Stimulated activated CD4-positive, alpha-beta T cell treated with anti-CD3 and anti-CD28 coated beads, Interleukin-1b, Interleukin-23, amount 100 ng/mL, for 1 hour (primary cell): ENCODE measurements at places on chromosomes 2 and 18.

GRCh38 chr2:157488877-157489276 is 45.0 kb upstream of the CYTIP start:
- DNase-seq: no peak

- DNase-seq: no peak
Measured at GRCh38 chr2:13916066-13916465, 716.5 kb upstream of the LRATD1 start.

GRCh38 chr2:241701399-241702154 is at the start of gene ING5:
TSS of gene ING5 (plus strand) at chr2:241702039. CDS start at chr2:241702066, 27 bp downstream.
- DNase-seq: peak; percentile 97

DNA sequence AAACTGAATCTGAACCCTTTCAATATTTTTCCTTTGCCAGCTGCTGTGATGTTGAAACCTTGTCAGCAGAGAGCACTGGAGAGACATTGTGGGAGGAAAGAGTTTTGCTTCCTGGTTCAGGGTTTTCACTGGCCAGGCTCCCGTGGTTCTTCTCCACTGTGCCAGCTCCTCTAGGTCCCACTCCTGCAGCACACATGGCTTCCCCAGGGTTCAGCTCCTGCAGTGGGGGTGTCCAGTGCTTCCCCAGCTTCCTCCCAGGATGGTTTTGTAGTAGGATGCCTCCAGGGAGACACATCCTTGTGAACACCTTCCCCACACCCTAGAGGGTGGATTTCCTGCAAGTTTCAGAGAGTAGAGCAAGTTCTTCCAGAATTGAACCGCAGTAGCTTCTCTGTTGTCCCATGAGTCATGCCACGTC is 24.0 kb upstream of the SULT1C3 start:
- no peak for DNase-seq

DNA sequence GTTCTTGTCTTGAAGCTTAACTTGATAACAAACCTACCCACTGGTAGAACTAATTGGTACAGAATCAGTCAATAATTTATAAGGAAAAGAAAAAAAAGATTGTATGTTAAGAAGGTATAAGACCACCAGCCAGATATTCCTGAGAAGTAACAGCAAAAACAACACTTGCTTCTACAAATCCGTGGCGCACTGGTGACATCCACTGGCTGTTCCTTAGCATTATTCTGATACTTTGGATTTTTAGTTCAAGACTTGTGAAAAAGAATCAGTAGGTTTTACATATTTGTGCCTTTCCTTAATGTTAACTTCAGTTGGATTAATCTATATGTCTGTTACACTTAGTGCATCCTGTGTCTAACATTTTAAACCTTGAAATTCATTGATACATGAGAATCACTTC is 141.8 kb downstream of the GRB14 start:
- DNase-seq: no peak

DNA sequence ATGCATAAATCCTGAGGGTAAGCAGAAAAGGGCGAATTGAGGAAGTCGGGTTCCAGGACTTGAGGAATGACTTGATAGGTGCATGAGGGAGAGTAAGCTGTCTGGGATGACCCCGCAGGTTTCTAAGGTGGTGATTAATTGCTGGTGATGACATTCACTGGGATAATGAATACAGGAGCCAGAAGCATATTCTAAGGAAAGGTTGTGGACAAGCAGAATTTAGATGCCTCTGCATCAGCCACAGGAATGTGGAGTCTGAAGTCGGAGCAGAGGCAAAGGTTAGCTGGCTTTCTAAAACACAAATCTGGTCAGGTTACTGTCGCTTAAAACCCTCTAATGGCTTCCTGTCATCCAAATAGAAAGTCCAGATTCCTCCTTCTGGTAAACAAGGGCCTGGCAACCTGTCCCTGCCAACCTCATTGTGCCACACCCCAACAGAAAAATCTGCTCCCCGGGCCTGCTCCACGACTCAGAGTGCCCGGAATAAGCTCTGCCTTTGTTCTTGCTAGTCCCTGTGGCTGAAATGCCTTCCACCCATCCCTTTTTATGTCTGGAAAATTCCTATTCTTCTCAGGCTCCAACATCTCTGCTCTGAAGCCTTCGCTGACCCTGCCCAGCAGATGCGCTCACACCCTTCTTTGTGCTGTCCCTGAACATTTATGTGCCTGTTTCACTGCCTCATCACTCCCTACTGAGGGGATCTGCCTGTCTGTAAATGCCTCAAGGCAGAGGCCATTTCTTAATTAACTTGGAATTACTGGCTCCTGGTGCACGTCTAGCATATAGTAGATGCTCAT is 11.3 kb upstream of the TMEM214 start:
- no peak for DNase-seq

GRCh38 chr2:105915005-105915558 is 170.4 kb downstream of the NCK2 start:
- no peak for DNase-seq

DNA sequence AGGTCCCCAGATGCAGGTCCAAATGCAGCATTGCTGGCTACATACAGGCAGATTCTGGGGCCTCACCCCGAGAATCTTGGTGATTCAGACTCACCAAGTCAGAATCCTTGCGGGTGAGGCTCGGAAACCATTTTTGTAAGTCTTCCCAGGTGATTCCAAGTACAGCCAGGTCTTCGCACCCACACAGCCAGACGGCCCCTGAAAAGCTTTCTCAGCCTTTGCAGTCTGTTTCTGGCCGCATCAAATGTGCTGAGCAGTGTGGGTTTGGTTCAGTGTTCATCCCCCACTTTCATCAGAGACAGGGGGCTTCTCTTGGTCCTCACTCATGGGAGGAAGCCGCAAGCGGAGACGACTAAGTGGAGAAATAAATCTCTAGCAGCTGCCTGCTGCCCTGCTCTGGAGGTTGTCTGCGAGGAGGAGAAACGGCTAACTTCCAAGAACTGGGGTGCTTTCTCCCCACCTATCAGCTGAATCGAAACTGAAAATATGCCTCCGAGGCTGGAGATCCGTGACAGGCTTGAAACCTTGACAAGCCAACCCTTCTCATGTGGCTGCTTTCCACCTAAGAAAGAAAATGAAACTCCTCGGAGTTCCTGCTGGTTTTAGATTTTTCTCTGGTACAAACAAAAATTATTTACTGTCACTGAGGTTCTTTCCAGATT is 8.9 kb upstream of the TMEM185B start:
- DNase-seq: no peak

- no peak for DNase-seq
Measured at GRCh38 chr2:120631724-120632123, 103.9 kb upstream of the GLI2 start.

DNA sequence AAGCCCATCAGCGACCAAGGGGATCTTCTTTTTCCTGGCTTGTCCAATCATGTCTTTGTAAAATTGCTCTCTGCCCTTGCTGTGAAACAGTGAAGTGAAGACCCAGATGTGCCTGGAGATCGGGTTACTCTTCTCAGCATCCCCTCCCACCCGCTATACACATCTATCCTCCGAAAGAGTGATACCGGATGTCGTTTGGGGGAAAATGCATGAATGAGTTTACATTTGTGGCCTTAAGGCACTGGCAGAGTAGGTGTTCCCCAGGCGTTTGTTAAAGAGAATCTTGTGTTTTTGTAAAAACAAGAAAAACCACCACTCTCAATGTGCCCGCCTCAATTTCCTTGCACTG is 528.3 kb downstream of the CMPK2 start:
- no peak for DNase-seq

GRCh38 chr2:238852206-238852869 is 4.5 kb downstream of the TWIST2 start:
- DNase-seq: no peak

GRCh38 chr2:46780801-46781445 is 134.7 kb downstream of the MCFD2 start:
- no peak for DNase-seq
